NCI-H2081 (cell line): ENCODE measurements at places on chromosomes 2 and 18.

DNA sequence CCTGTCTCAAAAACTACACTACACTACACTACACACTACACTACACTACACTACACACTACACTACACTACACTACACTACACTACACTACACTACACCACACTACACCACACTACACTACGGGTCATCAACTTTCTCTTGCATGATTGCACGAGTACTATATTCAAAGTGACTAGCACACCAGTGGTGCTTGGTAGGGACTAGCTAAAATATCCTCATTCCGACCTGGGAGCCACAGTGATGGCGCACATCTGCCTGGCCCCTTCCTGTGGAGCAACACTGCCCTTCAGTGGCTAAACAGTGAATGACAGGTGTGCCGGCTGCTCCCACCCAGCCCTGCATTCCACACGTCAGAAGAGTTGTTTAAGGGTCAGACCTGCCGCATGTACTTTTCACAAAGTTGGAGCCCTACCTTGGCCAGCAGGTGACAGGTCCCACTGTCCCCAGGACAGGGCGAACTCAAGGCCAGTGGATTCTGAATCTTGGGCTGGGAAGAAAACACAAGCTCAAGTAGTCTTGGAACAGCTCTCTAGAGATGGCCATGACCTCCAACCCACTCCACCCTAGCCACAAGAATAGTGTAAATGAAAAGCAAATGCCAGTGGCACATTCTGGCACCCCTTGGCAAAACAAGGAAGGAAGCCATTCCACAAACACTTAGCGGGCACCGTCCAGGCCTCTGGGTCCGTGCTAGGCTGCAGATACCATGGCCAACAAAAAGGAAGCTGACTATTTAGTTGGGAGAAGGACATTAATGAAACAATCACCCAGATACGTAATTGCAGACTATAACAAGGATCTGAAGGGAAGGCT is 79.7 kb upstream of the MSH2 start:
- DNase-seq: peak; percentile 69

GRCh38 chr18:27413495-27414401 is 228.6 kb upstream of the CHST9 start:
- DNase-seq: no peak

DNA sequence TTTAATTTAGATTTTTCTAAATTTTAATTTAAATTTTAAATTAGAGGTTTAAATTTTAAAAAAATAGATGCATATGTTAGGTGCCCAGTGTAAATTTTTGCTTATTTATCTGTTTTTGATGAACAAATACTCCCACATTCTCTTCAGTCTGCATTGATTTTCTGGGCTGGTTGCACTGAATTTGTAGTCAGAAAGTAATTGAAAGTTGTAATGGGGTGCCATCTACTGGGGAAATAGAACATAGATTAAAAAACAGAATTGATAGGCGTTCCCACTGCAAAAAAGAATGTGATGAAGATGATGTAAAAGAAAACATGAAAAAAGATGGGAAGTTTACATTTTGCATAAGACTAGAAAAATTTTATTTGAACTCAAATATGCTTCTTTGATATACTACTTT is 51.7 kb upstream of the CCDC85A start:
- DNase-seq: peak; percentile 72

DNA sequence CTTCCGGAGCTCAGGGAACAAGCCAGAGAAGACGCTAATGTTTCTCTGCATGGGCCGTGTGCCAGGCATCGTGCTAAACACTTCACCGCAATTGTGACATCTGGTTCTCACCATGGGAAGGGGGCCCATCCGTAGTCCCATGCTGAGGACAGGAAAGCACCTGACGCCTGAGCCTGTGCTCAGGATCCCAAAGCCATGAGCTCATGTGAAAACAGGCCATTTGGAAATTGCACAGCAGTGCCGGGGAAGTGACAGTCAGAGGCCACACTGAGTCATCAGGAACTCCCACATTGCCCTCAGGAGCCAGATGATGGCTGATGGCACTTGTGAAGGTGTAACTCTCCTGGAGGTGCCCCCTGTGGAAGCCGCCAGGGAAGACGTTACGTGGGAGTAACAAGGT is 141.0 kb downstream of the INHBB start:
- DNase-seq: no peak

DNA sequence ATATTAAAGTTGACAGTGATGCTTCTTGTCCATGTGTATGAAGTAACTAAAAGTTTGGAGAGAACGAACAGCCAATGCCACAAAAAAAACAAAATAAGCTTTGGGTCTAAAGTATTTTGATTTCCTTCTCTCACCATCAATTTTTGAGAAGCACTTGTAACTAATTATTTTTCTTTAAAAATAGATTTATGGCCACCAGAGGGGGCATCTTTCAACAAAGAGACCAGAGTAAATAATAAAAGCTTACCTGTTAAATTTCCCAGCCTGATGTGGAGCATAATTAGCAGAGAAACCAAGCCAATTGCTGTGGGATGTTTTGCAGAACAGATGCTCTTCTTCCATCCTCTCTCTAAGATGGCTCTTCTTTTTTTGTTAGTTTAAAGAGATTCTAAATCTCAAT is 29.0 kb downstream of the LINC00305 start:
- DNase-seq: peak; percentile 8
